ENCODE measurements at places on chromosomes 11 and 22.

DNA sequence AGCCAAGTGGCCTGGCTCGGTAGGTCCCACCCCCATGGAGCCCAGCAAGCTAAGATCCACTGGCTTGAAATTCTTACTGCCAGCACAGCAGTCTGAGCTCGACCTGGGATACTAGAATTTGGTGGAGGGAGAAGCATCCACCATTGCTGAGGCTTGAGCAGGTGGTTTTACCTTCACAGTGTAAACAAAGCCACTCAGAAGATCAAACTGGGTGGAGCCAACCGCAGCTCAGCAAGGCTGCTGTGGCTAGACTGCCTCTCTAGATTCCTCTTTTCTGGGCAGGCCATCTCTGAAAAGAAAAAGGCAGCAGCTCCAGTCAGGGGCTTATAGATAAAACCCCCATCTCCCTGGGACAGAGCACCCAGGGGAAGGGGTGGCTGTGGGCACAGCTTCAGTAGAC, 22.3 kb upstream of the OR5B21 start:
- peaks cover 48% of the 10 kb centered on the region for H3K4me1 ChIP-seq
- H3K27me3 ChIP-seq = no peaks in the 10 kb centered on the region
- peak overlapping the region; percentile 18 for H3K27ac ChIP-seq
- H3K4me3 ChIP-seq = no peak overlapping the region

- no peaks in the 10 kb centered on the region for H3K4me1 ChIP-seq
- H3K36me3 ChIP-seq = no peaks in the 10 kb centered on the region
- peaks cover 14% of the 10 kb centered on the region for H3K27me3 ChIP-seq
- no peak overlapping the region for H3K27ac ChIP-seq
- DNase-seq = no peak
Measured at GRCh38 chr22:27782088-27782487, 19.5 kb downstream of the MN1 start.

DNA sequence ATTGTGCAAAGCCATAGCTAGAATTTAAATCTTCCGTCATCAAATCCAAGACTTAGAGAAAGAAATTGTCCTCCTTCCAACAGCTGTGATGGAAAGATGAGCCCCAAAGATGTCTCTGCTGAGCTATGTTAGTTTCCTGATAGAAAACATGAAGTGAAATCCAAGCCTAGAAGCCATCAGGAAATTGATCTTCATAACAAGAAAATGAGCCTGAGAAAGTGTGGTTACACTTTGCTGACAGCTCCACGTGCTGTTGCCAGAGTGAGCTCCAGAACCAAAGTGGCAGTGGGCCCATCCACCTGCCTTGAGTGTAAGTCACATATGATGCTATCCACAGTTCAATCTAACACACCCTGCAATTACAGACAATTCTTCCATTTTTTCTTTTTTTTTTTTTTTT, 58.0 kb upstream of the UBASH3B start:
- no peak overlapping the region for H3K4me3 ChIP-seq
- peaks cover 22% of the 10 kb centered on the region for H3K27me3 ChIP-seq
- H3K36me3 ChIP-seq = no peaks in the 10 kb centered on the region
- H3K4me1 ChIP-seq = no peaks in the 10 kb centered on the region
- H3K27ac ChIP-seq = no peak overlapping the region

GRCh38 chr11:42913731-42914130, 398.1 kb upstream of the API5 start:
- no peaks in the 10 kb centered on the region for H3K27me3 ChIP-seq
- no peaks in the 10 kb centered on the region for H3K4me1 ChIP-seq
- H3K36me3 ChIP-seq = no peaks in the 10 kb centered on the region
- DNase-seq = no peak
- no peak overlapping the region for H3K27ac ChIP-seq

DNA sequence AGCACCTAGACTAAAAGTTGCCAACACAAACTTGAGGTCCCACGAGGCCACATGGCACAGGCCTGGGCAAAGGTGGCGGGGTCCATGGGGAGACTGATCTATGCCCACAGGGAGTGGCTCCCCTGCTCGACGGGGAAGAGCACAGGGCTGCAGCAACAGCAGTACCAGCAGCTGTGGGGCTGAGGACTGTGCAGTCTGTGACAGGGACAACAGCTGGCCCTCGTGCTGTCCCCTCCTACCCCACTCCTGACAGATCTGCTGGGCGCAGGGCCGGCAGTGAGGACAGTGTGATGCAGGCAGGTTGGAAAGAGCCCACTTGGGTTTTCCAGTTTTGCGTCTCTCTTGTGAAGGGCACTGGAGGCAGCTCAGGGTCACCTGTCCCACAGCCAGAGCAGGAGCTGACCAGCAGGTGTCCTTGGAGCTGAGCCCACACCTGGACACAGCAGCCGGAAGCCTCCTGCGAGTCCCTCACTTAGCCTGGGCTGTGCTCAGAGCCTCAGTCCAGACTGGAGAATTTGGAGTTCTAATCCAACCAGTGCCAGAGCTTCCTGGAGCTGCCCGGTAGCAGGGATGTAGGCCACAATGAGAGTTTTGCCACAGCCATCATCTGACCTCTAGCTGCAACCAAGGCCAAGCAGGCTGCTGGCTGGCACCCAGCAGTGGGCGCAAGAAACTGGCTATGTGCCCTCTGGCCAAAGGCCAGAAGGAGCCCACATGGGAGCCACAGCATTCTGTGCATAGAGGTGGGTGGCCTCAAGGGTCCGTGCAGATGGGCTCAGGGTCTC, 3.6 kb upstream of the GAS2L1 start:
- H3K4me3 ChIP-seq = no peak overlapping the region
- H3K27ac ChIP-seq = no peak overlapping the region
- H3K36me3 ChIP-seq = peaks cover 32% of the 10 kb centered on the region
- peaks cover 17% of the 10 kb centered on the region for H3K4me1 ChIP-seq
- peaks cover 12% of the 10 kb centered on the region for H3K27me3 ChIP-seq

DNA sequence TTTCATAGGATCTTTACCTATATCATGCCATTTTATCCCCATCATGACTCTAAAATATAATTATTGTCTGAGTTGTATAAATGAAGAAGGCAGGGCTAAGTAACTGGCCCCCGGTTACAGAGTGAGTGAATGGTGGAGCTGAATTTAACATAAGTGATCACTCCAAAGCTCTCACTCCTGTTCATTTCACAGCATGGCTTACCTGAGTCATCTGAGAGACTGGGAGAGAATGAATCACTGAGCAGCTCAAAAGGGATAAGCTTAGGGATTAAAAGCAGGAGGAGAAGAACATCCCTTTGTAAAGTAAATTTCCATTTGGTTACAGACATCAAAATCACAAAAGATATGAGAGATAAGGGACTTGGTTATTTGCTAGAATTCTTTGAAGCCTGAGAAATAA, 294.0 kb upstream of the CTSC start:
- no peak for DNase-seq
- no peaks in the 10 kb centered on the region for H3K36me3 ChIP-seq
- H3K27me3 ChIP-seq = no peaks in the 10 kb centered on the region
- no peak overlapping the region for H3K27ac ChIP-seq
- H3K4me3 ChIP-seq = no peak overlapping the region

DNA sequence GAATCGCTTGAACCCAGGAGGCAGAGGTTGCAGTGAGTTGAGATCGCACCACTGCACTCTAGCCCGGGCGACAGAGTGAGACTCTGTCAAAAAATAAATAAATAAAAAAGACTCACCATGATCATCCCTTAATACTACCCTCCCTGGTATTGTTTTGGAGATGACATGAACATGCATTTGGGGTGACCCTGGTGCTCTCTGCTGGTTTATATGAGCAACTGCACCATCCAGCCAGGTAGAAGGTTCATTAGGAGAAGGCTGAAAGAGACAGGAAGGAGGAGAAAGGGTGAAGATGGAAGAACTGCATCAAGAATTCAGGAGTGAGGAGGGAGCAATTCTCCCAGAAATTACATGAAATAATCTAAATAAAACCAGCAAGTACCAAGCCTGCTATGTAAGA, 37.8 kb downstream of the SLC5A1 start:
- no peaks in the 10 kb centered on the region for H3K36me3 ChIP-seq
- DNase-seq = no peak
- no peaks in the 10 kb centered on the region for H3K4me1 ChIP-seq
- no peak overlapping the region for H3K4me3 ChIP-seq

GRCh38 chr11:122157653-122158161, 41.7 kb upstream of the BLID start:
- H3K4me3 ChIP-seq = no peak overlapping the region
- peaks cover 12% of the 10 kb centered on the region for H3K27me3 ChIP-seq
- H3K4me1 ChIP-seq = peaks cover 14% of the 10 kb centered on the region
- H3K36me3 ChIP-seq = no peaks in the 10 kb centered on the region
- H3K27ac ChIP-seq = no peak overlapping the region

DNA sequence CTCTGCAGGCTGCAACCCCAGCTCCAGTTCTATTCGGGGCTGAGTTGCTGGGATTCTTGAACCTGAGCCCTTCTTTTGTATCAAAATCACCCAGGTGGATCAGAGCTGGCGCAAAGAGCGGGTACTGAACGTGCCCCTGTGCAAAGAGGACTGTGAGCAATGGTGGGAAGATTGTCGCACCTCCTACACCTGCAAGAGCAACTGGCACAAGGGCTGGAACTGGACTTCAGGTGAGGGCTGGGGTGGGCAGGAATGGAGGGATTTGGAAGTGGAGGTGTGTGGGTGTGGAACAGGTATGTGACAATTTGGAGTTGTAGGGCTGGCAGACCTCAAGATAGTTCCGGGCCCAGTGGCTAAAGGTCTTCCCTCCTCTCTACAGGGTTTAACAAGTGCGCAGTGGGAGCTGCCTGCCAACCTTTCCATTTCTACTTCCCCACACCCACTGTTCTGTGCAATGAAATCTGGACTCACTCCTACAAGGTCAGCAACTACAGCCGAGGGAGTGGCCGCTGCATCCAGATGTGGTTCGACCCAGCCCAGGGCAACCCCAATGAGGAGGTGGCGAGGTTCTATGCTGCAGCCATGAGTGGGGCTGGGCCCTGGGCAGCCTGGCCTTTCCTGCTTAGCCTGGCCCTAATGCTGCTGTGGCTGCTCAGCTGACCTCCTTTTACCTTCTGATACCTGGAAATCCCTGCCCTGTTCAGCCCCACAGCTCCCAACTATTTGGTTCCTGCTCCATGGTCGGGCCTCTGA, 3.8 kb downstream of the FOLR1 start:
- no peak overlapping the region for H3K27ac ChIP-seq
- no peak overlapping the region for H3K4me3 ChIP-seq
- no peaks in the 10 kb centered on the region for H3K36me3 ChIP-seq
- DNase-seq = no peak
- no peaks in the 10 kb centered on the region for H3K27me3 ChIP-seq

- H3K4me3 ChIP-seq = no peak overlapping the region
- no peaks in the 10 kb centered on the region for H3K27me3 ChIP-seq
- no peaks in the 10 kb centered on the region for H3K36me3 ChIP-seq
- no peak for DNase-seq
- H3K4me1 ChIP-seq = peaks cover 7% of the 10 kb centered on the region
- no peak overlapping the region for H3K27ac ChIP-seq
Measured at GRCh38 chr11:35302398-35302797, 117.0 kb downstream of the SLC1A2 start.

- H3K4me1 ChIP-seq = no peaks in the 10 kb centered on the region
- no peaks in the 10 kb centered on the region for H3K36me3 ChIP-seq
- peaks cover 2% of the 10 kb centered on the region for H3K27me3 ChIP-seq
- no peak overlapping the region for H3K27ac ChIP-seq
- no peak for DNase-seq
Measured at GRCh38 chr11:19501631-19502030, 211.0 kb upstream of the NAV2 start.

- H3K4me1 ChIP-seq = peaks cover 24% of the 10 kb centered on the region
- peak overlapping the region; percentile 80 for H3K27ac ChIP-seq
- H3K36me3 ChIP-seq = peaks cover 77% of the 10 kb centered on the region
- H3K4me3 ChIP-seq = no peak overlapping the region
Measured at GRCh38 chr11:72831521-72832300, 17.5 kb downstream of the ATG16L2 start.

GRCh38 chr11:106479646-106480045, 402.2 kb downstream of the AASDHPPT start:
- no peak overlapping the region for H3K4me3 ChIP-seq
- no peak overlapping the region for H3K27ac ChIP-seq
- no peaks in the 10 kb centered on the region for H3K36me3 ChIP-seq
- DNase-seq = no peak
- H3K27me3 ChIP-seq = no peaks in the 10 kb centered on the region

GRCh38 chr22:37765953-37766576, 41.7 kb upstream of the GCAT start:
- H3K27ac ChIP-seq = no peak overlapping the region
- H3K27me3 ChIP-seq = no peaks in the 10 kb centered on the region
- H3K4me1 ChIP-seq = no peaks in the 10 kb centered on the region
- peaks cover 28% of the 10 kb centered on the region for H3K36me3 ChIP-seq
- no peak overlapping the region for H3K4me3 ChIP-seq

GRCh38 chr11:67996622-67997474, 7.0 kb downstream of the UNC93B1 start:
- peak overlapping the region; percentile 8 for H3K27ac ChIP-seq
- no peaks in the 10 kb centered on the region for H3K27me3 ChIP-seq
- peaks cover 70% of the 10 kb centered on the region for H3K4me1 ChIP-seq
- no peak overlapping the region for H3K4me3 ChIP-seq
- no peak for DNase-seq
- H3K36me3 ChIP-seq = peaks cover 54% of the 10 kb centered on the region

- H3K36me3 ChIP-seq = no peaks in the 10 kb centered on the region
- peaks cover 54% of the 10 kb centered on the region for H3K27me3 ChIP-seq
- H3K4me1 ChIP-seq = peaks cover 20% of the 10 kb centered on the region
- DNase-seq = no peak
- no peak overlapping the region for H3K27ac ChIP-seq
Measured at GRCh38 chr11:2143799-2144543, 4.8 kb upstream of the IGF2 start.

DNA sequence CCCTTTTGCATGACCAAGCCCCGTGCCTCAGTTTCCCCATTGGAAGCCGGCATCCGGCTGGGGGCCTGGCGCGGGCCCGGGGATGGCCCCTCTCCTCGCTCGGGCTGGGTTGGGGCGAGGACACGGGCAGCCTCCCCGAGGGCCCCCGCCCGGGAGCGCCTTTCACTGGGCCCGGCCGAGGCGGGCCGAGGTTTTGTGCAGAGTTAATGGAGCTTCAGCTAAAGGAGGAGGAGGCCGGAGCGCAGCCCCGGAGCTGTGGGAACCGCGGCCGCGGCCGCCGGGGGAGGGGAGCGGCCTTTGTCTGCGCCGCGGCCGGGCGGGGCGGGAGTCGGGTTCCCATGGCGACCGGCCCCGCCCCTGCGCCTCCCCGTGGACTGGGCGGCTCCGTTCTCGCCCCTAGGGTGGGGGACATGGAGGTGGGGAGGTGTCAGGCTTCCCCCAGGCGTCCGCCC, 1.4 kb upstream of the MAPK11 start:
- H3K27ac ChIP-seq = no peak overlapping the region
- peaks cover 17% of the 10 kb centered on the region for H3K4me1 ChIP-seq
- no peaks in the 10 kb centered on the region for H3K36me3 ChIP-seq
- H3K4me3 ChIP-seq = no peak overlapping the region

DNA sequence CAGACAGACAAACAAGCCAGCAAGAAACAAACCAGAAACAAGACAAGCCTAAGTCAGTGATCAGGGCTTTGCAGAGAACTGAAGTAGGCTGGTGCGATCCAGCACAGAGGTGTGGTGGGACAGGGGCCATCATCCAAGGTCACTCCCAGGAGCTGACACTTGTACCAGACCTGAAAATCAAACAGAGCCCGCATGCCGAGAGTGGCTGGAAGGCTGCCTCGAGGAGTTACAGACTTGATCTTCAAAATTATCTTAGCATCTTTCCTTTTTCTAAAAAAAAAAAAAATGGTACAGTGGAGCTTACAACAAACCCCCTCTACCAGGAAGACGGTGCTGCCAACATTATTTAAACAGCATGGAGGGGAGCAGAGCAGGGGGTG, 8.8 kb upstream of the SCUBE1 start:
- no peak overlapping the region for H3K27ac ChIP-seq
- DNase-seq = no peak
- H3K36me3 ChIP-seq = no peaks in the 10 kb centered on the region
- no peak overlapping the region for H3K4me3 ChIP-seq

Data from activated B cell treated with CpG ODN at 0.5 μM for 24 hours (primary cell).